ENCODE measurements at places on chromosomes 5 and 9. TPM values are rescaled to one million over a fixed set of nuclear protein-coding genes. Genes with fewer than 3 reads are reported as not detected.

The RNF224 gene
- total RNA-seq: not detected

The SOWAHA gene
- 0.16 TPM for total RNA-seq

The GABRB2 gene
- total RNA-seq: 12.8 TPM

The PCSK1 gene
- total RNA-seq: 0.49 TPM

The THBS4 gene
- 28.2 TPM for total RNA-seq

The XRCC4 gene
- total RNA-seq: 17.2 TPM

The MLANA gene
- not detected for total RNA-seq

All from subcutaneous adipose tissue (tissue), 4 donors.